ENCODE measurements at places on chromosomes 6 and 20.

- DNase-seq: peak; percentile 66
Measured at GRCh38 chr6:16803294-16804200, 42.3 kb upstream of the ATXN1 start.

DNA sequence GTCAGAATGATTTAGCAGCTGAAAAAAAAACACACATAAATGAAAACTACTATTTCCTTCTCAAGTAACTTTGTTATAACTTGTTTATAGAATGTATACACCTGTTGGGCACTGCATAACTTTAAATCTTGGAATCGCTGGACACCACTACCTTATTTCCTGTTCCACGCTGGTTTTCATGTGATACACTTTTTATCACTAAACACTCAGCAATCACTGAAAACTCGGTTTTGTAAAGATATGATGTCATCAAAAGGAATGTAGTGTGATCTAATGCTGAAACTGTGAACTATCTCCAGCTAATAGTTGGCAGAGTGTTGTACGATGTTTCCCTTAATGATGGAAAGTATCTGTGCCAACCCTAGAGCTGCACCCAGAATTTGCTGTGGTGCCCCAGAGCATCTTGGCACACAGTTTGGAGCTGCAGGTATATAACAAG, 127.9 kb downstream of the BACH2 start:
- peak; percentile 23 for DNase-seq

DNA sequence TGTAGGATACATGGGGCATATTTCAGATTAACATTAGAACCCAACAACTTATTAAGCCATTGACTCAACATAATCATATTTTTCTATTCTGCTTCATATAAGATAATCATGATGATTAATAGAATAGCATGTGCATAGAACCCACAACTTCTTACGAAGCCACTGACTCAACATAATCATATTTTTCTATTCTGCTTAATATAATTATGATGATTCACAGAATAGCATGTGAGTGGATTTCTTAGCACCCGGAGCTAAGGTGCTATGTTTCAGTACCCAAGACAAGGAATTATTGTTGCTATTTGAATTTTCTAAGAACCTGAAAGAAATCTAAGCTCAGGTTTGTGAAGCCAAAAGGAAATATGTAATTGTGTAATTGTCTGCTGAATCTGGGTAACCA, 96.8 kb downstream of the TENT5A start:
- no peak for DNase-seq

DNA sequence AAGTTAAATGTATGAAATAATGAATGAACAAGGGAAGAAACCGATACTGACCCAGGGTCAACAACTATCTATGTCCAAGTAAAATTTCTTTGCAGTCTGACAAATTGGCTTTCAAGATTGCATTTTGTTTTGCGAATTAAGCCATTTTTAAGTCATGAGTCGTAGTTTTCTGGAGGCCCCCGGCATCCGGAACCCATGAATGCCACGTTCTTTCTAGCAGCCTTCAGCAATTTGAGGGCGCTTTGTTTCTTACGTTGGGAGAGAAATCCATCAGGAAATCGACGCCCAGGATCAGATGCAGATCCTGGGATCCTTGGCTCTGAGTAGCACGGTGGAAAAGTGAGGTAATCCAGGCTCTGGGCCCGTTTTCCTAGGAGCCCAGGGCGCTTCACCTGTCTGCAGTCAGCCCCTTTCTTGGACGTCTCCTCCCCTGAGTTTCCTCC, 309 bp upstream of the ABRACL start:
- no peak for DNase-seq

DNA sequence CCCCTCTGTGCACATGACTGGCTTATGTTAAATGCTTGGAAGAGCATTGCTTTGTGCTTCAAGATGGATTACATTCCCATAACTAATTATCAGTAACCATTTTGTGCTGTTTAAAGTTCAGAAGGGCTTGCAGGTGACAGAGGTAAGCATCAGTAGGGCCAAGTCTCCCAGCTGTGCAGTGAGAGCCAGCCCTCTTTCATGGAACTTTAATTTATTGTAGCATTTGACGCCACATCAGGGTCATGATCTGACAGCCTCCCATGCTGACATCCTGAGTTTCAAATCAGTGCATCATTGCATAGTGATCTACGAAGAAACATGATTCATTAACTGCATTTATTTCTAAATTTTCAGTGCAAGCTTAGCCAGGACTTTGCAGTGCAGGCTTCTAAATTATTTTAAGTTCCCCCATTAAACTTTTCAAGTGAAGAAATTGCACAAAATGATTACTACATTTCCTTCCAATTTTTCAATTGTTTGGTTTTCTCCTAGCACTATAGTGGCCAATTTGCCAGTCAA, 380.9 kb downstream of the UTRN start:
- no peak for DNase-seq

- peak; percentile 84 for DNase-seq
Measured at GRCh38 chr6:31776989-31777666, at the start of gene VWA7. Gene VWA7 (minus strand): TSS chr6:31777328. CDS start chr6:31776779, 549 bp downstream.

GRCh38 chr20:39974966-39975501, 714.0 kb downstream of the MAFB start:
- no peak for DNase-seq

DNA sequence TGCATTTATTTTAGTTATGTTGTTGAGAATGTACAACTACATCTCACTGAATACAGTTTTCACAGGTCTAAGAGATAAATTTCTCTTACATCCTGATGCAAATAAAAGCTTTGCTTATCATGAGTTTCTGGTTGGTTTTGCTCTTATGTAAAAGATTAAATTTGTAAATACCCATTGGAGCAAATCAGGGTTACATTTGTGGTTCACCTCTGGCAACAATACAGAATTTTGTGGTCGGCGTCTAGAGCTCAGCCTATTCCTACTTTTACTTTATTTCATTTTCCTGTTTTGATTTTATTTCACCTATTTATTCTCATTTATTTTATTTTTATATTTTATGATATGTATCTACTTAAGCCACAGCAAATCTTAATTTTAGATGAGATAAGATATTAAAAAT, 271.9 kb upstream of the MARCKS start:
- DNase-seq: no peak

GRCh38 chr6:157139054-157139708, 184.1 kb downstream of the TMEM242 start:
- no peak for DNase-seq

DNA sequence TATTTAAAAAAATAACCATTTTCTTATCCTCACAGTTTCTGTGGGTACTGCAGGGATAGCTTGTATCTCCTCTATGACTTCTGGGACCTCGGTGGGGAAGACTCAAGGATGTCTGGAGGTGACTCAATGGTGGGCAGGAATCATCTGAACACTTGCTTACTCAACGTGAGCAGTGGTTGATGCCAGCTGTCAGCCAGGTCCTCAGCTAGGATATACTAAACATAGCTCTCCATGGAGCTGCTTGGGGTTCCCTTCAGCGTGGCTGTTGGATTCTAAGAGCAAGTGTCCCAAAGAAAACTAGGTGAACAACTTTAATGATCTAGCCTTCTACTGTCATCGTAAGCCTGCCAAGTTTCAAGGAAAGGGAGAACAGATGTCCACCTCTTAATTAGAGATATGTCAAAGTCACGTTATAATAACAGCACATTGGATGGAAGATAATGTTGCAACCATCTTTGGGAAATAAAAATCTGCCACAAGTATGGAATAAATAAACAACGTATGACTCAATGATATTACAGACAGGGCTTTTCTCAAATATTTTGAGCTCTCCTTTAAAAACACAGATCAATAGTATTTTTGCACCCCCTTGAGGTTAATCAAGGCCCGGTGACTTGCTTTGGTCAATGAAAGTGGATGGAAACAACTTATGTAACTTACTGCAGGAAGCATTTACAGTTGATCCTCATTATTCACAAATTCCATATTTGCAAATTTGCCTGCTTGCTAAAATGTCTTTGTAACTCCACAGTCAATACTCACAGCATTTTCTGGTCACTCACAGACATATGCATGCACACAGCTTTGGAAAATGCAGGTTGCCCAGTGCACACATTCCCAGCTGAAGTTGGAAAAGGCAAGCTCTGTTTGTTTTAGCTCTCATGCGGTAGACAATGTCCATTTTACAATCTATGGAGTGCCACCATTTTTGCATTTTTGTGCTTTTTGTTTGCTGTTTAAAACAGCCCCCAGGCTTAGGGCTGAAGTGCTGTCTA, 6.6 kb upstream of the HEBP2 start:
- DNase-seq: no peak

- peak; percentile 95 for DNase-seq
Measured at GRCh38 chr20:5065879-5066383, 53.8 kb downstream of the PCNA start.

DNA sequence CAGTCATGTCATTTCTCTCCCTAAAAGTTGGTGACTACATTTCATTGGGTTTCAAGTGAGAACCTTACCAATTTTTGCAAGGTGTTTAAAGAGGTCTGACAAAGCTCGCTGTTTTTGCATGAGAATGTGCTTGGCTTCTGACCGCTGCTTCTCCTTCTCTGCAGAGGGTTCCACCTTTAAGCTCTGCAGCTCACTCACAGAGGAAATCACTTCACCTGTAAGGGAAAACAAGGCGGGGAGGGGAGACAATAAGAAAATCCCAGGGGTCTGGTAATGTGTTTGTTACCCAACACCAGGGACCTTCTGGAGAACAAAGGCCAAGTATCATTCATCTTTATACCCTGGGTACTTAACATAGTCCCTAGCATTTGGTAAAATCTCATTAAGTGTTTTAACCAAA, 40.0 kb upstream of the LYRM2 start:
- DNase-seq: no peak

DNA sequence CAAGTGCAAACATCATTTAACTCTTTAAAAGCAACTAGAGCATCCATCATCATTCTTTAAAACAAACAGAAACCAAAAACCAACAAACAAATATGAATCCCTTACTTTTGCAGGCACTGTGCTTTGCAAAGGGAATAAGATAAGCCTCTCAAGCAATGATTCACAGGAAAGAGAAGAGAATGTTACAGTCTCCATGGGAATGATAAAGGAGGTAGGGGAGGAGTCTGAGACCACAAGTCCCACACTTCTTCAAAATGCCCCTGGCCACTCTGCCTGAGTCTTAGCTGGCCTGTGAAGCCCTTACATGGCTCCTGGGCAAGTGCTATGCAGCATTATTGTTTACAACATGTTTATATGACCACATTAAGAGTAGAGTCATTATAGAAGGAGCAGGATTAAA, 257.7 kb upstream of the MARCKS start:
- peak; percentile 61 for DNase-seq

DNA sequence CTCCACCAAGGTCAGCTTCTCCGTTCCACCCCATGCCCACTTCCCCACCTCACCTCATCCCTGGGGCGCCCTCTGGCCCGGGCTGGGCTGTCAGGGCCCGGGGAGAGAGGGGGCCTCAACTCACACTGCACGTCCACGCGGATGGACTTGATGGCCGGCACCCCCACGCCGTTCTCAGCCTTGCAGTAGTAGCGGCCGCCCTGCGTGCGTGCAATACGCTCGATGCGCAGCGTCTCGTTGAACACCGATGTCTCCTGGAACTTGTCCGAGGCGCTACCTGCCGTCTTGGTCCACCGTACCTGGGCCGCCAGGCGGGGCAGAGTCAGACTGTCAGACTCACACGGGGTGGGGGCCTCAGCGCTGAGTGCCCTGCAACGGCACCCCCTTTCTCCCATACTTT, 39.6 kb downstream of the MDGA1 start:
- no peak for DNase-seq

GRCh38 chr20:8335495-8336195, 203.6 kb downstream of the PLCB1 start:
- DNase-seq: no peak

GRCh38 chr6:5422321-5422915, 161.1 kb downstream of the FARS2 start:
- DNase-seq: peak; percentile 63

DNA sequence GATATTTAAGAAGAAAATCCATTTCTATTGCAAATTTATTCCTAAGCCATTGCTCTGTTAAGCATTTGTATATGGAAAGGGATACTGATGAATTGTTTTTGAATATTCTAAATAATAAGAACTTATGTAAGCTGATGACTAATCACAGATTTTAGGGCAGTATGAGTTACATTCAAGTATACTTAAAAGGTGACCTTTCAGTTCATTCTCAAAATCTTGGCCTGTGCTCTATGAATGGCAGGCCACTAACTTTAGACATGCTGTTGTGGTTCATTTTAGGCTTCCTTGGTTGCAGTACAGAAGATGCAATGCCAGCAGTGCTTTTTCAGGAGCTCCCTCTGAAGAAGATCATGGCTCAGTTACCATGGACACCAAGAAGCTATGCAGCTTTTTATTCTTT, 380.4 kb downstream of the CENPW start:
- peak; percentile 16 for DNase-seq

DNA sequence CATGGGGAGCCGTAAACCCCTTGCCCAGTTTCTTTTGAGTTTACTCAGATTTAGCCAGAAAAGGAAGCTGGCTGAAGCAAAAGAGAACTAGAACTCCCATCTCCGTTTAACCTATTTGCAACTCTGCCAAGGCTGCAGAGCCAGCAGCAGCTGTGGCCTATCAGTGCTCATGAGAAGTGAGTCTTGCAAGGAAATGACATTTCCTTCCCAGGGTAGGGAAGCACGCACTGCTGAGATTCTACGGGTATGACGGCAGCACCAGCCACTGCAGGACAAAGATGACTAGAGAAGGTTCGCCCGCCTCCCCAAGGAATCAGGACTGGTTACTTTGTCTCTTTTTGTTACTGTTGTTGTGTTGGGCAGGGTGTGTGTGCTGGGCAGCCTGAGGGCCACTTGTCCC, 47.6 kb downstream of the PPP1R3G start:
- DNase-seq: peak; percentile 99

DNA sequence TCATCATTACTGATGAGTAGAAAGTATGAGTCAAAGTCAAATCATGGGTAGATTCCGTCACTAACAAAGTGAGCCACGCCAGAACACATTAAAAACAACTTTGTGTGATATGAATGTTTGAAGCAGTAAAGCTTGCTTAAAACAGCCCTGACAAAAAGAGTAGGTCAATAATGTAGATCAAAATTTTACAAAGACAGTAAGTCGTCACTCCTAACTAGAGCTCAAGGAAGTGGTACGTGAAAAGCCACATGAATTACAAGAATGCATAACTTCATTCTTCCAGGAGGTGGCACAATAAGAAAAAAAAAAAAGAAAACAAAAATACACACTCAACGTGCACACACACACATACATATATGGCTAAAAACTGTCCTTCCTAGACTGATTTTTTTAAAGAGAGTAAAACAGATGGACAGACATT, 69.9 kb downstream of the HACE1 start:
- DNase-seq: peak; percentile 78

- DNase-seq: no peak
Measured at GRCh38 chr20:34331838-34332237, 28.7 kb upstream of the AHCY start.

- no peak for DNase-seq
Measured at GRCh38 chr6:28945349-28945748, 21.6 kb upstream of the TRIM27 start.

GRCh38 chr6:33822575-33823395, 19.0 kb upstream of the MLN start:
- DNase-seq: peak; percentile 27

- DNase-seq: peak; percentile 38
Measured at GRCh38 chr6:43336382-43336781, 27.8 kb upstream of the CRIP3 start.
